Fibroblast of gingiva (primary cell): ENCODE measurements at places on chromosomes 3 and 15.

DNA sequence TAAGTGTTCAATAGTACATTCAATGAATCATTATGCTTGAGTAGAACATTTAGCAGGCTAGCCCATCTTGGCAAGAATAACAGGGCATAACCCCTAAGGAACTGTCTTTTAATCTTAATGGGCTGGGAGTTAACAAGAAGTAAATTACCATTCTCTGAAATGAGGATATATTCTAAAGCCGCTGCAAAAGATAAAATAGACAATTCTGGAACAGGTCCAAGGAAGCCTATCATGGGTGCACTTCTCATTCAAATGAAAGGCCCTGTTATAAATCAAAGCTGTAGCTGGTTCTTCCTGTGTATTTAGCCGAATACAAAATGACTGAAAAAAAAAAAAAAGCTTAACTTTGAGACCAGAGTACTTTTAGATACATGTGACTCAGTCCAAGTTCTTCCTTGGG is 15.6 kb downstream of the MTHFS start:
- no peak for DNase-seq

- no peak for DNase-seq
Observed at GRCh38 chr3:3110749-3111361, 681 bp upstream of the IL5RA start.

GRCh38 chr3:42491881-42492507 is 10.4 kb upstream of the VIPR1 start:
- no peak for DNase-seq

DNA sequence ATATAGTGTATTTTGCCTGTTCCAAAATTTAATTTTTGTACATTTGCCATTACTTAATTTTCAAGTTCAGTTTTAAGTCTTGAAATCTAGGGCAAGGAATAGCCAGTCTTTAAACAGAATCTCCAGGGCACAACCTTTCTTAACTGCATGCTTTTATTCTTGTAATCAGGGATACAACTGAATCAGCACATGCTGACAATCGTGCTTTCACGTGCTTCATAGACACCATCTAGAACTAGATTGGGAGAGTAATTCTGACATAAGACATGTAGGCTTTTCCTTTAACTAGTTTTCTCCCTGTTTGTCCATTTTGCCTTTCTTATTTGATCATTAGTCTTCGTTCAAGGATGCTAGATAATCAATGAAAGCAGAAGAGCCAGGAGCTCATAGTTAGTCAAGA is 650.4 kb upstream of the CADM2 start:
- no peak for DNase-seq

GRCh38 chr15:92143765-92144164 is 249.9 kb upstream of the ST8SIA2 start:
- no peak for DNase-seq

- no peak for DNase-seq
Observed at GRCh38 chr15:65529762-65530317, 423 bp upstream of the HACD3 start.

GRCh38 chr3:120909602-120909878 is 1.5 kb downstream of the STXBP5L start:
- no peak for DNase-seq

DNA sequence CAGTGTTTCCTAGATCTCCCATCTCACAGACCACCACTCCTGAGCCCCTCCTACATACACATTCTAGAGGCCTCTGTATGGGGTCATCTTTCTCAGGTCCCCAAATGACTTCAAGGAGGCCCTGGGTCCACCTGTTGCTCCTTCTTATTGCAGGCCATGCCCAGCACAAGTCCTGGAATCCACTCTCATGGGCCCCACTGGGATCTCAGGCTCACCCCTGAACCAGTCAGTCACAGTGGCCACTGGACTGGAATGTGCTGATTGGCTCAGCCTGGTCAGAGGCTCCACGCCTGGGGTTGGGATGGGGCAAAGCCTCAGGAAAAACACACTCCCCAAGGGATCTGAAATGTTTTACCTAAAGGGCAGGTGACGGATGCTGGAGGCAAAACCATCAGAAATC is 55.7 kb downstream of the SPSB4 start:
- no peak for DNase-seq

- DNase-seq = no peak
Observed at GRCh38 chr3:102144063-102144462, 290.8 kb upstream of the ZPLD1 start.

GRCh38 chr3:158659454-158660237 is 12.8 kb downstream of the LXN start:
- peak; percentile 72 for DNase-seq

DNA sequence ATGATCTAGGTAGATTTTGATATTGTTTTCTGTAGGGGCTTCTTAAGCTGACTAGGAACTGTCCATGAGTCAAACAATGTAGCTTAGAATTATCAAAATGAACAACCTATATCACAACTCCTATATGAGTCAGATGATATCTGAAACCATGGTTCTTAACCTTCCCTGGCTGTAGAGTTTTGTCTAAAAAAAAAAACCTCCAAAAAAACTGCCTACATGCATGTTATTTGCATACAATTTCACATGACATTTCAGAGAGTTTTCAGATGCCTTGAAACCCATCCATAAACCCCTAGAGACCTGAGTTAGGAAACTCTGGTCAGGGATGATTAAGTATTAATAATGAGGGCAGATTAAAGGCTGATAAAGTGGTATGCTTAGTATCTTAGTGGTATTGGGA is 157.0 kb downstream of the CHST2 start:
- DNase-seq = no peak

DNA sequence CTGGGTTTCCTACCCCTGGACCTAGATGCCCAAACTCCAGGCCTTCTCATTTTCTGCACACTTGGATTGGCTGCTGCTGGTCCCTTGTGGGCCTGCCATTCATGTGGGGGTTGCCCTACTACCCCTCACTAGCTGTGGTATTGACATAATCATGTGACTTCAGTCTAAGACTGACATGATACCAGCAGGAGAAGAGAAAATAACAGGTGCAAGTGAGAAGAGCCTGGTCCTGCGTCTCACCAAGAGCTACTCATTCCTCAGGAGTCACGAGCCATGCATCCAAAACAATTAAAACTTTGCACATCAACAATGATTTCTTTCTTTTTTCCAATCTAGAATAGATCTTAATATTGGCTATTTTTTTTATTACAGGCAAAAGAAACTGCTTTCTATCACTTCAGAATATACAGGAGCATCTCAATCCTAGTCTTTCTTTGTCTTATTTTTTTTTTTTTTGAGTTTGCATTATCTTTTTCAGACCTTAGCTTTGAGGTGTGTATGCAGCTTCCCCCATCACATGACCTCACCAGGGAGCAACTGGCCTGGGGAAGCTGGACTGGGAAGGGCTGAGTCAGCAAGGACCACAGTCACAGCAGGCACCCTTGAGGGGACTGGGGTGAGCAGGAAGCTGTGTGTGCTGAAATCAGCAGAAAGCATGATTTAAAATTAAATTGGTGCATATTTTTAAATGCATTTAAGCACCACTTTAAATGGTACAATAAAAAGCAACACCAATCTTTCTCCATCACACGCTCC is 27.6 kb downstream of the SLC9A9 start:
- no peak for DNase-seq

- no peak for DNase-seq
Observed at GRCh38 chr3:137325934-137326333, 368.2 kb downstream of the IL20RB start.

DNA sequence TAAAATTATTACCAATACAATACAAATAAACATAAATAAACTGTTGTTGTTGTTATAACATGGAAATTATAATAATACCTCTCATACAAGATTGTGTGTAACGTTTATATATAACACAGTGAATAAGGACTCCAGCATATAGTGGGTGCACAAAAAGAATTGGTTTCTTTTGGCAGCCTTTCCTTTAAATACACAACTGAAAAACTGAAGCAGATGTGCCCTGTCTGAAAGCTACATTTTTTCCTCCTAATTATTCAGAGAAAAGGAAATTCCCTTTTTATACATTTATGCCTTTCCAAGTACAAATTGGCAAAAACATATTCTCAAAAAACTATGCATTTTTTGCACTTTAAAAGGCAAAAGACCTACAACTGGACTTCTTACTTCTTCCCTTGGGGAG is 928.9 kb upstream of the NR2F2 start:
- DNase-seq = peak; percentile 8

DNA sequence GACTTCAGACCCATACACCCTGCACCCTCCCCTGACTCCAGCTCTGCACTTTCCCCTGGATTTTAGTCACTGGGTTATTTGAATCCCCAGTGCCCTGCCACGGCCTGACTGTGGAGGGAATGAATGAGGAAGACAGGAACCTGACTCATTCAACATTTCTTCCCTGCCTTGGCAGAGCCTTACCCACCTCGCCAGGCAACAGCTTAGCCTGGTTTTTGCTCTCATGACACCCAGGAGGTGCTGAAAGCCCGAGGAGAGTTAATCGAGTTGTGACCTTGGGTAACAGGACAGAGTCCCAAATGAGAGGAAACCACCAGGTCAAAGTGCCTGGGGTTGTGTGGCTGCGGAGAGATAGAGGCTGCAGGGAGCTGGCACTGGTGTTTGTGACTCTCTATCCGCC is 128.3 kb downstream of the SMAD6 start:
- DNase-seq = peak; percentile 77

- no peak for DNase-seq
Observed at GRCh38 chr3:195149292-195150030, 121.5 kb downstream of the XXYLT1 start.

DNA sequence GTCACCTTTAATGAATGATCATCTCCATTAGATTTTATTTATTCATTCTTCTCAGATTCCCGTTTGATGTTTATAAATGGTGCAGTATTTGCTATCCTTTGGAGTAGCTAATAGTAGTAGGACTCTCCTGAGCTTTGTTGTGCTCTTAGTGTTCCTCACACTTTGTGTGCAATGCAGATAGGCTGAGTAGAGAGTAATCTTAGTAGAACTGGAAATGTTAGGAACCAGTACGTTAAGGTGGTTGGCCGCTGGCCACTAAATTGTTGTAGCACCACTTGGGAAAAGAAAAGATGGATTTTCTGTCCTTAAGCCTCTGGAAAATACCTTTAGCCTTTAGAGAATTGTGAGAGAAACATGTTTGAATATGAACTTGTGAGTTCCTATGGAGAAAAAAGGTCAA is 19.9 kb upstream of the EBLN2 start:
- DNase-seq = no peak

DNA sequence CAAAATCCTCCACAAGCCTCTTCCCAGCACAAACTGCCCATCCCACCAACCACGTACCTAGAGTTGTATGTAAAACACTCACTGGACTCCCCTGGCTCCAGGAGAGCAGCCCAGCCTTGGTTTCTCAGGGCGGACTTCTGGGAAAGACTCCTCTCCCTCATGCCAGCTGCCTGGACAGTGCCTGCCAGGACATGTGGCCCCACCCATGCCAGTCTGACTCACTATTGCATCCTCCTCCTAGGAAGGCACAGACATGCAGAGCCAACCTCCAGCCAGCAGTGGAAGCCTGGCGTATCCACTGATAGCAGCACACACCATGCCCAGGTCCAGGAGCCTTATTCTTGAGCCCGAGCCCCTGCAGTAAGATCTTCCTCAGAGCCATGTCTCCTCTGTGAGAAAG is 8.6 kb downstream of the PKM start:
- DNase-seq = peak; percentile 83

DNA sequence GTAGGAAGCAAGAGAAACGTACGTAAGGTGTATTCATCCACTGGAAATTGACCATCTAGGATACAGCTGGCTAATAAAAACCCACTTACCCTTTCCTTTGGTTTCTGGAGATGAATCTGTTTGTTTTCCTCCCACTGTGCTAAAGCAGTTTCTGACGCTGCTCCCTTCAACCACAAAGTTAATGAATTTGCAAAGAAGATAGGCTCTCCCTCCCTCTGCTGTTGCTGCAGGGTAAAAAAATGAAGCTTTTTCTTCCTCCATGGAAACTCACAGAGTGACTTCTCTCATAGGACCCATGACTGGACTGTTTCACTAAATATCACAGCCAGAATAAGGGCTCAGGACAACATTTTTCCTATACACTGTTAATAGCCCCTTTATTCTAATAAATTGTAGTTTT is 172.1 kb upstream of the LRRN1 start:
- no peak for DNase-seq

- no peak for DNase-seq
Observed at GRCh38 chr3:119778811-119779210, 3.1 kb upstream of the NR1I2 start.

- no peak for DNase-seq
Observed at GRCh38 chr3:120129051-120129450, 34.8 kb upstream of the GSK3B start.

DNA sequence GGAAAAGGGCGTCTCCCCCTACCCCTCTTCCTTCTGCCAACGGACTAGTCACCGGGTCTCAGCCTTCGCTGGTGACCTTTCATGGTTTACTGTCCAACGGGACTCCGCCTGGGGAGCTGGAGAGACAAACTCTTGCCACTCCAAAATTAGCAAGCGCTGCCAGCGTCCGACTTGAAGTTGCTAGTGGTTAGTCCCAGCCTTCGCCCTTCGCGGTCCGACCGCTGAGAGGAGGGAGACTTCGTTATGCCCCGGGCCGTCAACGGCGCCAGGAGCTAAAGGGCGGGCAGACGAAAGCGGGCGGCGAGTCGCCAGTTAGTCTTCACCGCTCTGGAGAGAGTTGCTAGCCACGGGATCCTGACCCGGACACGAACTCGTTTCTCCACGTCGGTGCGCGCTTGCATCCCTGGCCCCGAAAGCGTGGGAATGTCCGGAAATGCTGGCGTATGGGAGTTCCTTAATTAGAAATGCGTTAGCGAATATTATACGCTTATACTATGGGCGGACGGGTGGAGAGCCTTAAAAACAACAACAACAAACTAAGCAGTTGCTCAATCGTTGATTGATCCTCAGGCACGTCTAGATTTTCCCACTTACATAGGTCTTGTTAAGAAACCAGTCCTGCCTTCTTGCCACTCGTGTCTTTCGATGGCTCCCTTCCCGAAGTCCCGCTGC is 716 bp downstream of the SMC4 start:
- peak; percentile 54 for DNase-seq

GRCh38 chr3:36763850-36764703 is at the start of gene DCLK3:
DCLK3 (minus strand) TSS chr3:36764553; CDS start chr3:36764263, 290 bp downstream.
- DNase-seq = no peak

- DNase-seq = no peak
Observed at GRCh38 chr15:39792844-39793335, 10.2 kb upstream of the FSIP1 start.

GRCh38 chr3:15722877-15723623 is 74.7 kb downstream of the ANKRD28 start:
- DNase-seq = no peak

GRCh38 chr15:68507447-68507846 is 71.3 kb upstream of the CORO2B start:
- no peak for DNase-seq

GRCh38 chr3:154510780-154511179 is 80.8 kb upstream of the GPR149 start:
- DNase-seq = no peak

DNA sequence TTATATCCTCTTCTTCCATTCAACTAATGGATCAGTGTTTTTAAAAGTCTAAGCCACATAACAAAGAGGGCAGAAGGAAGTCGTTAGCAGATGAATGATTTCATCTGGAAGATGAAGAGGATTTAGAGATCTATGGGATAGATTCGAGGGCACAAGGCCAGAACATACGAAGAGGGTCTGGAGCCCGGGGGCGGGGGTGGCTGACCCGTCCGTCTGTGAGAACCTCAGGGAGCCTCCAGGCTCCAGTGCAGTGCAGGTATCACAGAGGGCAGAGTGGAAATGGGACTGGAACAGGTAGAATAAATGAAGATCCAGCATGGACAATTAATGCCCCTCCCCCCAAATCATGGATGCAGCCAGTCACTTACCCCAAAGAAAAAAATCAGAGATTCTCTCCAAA is 1.5 kb upstream of the GOLGA8B start:
- no peak for DNase-seq
